ENCODE measurements at places on chromosomes 1 and 21.
A peak's percentile ranks its signal among the peaks of the same experiment; 100 is the strongest.

DNA sequence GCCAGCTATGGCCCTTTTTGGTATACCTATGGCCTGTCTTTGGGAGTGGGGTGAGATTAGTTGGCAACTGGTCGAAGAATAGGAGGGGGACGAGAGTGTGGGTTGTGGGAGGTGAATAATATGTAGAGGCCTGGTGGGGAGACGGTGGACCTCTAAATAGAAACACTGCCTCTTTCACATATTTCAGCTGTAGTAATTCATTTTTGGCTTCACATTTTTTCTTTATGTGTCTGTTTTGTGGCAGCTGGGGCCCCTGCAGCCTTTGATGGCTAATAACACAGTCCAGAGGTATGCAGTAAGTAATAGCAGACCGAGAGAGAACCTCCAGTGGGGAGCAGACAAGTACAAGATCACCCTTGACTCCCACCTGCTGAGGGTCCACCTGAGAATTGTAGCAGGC, 75.9 kb downstream of the HLX start:
- DNase-seq = no peak

- DNase-seq = no peak
These were observed 65.1 kb downstream of the RAVER2 start for GRCh38 chr1:64810001-64810400.

DNA sequence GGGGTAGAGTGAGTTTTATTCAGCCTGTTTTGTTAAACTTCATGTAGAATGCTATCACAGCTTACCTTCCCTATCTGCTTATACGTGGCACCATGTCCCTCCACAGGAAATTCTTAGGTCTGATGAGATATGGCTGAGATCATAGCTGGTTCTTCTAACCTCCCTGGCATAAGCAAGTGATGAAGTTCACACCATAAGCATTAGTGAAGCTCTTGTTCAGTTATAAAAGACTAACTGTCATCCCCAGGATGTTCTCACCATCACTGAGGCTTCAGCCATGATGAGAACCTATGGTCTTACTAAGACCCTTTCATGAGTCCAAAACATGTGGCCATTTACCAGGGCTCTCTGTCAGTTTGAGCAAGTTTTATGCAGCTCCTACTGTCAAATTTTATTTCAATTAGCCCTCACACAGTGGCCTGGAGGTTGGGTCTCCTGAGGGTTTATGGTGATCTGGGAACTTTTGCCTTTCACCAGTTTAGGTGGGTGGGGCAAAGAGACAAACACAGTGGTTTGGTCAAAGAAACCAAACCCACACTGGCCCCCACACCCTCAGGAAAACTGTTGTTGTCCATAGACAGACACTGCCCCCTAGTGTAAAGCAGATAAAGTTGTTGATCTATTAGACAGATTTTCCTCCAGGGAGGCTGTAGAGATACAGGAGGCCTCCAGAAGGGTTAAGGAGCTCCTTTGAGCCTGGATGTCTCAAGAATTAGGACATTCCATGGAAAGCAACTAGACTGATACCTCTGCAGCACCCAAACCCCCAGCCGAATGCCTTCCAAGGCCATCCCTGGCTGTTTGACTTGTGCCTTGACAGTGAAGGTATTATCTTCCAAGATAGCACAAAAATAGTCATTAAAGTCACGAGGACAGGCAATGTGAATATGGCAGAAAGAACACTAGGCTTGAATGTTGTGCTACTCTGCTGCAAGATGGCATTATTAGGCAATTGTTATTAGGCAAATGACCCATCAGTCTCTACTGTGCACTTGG, 5.0 kb downstream of the SLC22A15 start:
- peak; percentile 42 for DNase-seq

DNA sequence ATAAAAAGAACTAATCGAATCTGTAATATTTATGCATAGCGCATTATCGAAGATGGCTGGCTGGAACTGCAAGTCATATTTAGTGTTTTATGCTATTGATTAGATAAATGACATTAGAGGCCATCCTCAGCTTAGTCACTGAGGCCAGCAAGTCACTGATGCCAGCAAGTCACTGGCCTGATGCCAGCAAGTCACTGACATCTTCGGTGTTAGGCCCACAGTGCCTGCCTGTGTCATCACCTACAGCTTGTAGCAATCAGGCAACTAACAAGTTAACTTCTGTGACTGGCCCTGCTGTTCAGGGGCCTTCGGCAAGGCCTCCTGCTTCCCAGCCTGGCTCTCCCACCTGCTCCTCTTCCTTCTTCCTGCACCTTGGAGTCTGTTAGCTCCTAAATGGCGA, 65.6 kb upstream of the SCCPDH start:
- no peak for DNase-seq

GRCh38 chr1:172266528-172267174, 153.8 kb upstream of the C1orf105 start:
- no peak for DNase-seq

DNA sequence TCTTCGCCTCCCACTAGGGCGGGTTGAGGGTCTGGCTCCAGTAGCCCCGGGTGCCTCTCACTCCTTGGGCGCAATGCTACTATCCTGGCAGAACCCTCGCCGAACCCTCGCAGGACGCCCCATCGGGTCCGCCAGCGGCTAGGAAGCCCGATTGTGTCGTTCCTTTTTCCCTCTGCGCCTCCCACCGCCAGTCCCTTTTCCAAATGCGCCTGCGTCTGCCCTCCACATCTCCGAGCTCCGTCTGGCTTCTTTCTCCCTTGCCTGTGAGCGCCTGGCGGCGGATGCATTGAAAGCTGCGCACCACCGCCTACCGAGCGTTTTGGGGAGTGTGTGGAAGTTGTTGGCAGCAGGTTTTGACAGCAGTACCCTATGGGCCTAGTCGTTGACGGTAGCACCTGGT, 1.0 kb upstream of the DIRAS3 start:
- DNase-seq = no peak

- no peak for DNase-seq
These were observed 10.0 kb downstream of the GALNT2 start for GRCh38 chr1:230077011-230077410.

- peak; percentile 70 for DNase-seq
These were observed 1.5 kb upstream of the S100A14 start for GRCh38 chr1:153617663-153618062.

DNA sequence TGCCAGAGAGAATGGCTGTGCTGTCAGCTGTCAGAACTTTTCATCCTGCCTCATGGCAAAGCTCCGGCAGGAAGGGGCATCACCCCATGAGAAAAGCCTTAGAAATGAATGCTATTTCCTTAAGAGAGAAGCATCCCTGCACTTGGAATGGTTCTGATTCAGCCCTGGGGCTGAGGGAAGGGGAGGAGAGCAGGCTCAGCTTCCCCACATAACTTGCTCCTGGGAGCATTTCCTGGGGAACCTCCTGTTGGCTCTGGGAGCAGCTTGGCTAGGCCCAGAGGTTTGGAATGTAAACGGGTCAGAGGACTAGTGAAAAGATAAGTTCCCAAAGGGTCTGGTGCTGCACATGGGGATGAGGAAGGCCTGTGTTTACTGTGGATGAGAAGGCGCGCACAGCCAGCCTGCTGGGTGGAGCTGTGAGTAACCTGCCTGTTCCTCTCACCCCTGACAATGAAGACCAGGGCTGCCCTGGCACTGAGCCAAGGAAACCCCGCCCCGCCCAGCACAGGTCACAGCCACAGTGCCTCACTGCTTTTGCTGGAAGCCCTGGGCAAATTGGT, 5.0 kb downstream of the PRELP start:
- peak; percentile 13 for DNase-seq
